Pons (tissue), 1 donor: ENCODE measurements at places on chromosomes 6 and 20.

DNA sequence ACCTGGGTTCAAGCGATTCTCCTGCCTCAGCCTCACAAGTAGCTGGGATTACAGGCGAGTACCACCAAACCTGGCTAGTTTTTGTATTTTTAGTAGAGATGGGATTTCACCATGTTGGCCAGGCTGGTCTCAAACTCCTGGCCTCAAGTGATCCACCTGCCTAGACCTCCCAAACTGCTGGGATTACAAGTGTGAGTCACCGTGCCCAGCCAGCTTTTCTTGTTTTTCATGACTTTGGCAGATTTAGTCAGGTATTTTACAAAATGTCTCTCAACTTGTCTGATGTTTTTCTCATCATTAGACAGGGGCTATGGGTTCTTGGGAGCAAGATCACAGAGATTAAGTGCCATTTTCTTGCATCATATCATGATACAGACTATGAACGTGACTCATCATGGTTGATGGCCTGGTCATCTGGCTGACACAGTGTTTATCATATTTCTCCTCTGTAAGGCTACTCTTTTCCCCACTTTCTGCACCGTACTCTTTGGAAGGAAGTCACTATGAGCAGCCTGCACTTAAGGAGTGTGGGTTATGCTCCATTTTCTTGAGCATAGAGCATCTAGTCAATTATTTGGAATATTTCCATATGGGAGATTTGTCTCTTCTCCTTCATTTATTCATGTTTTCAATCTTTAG, 67.8 kb downstream of the RNF182 start:
- DNase-seq, result no peak

DNA sequence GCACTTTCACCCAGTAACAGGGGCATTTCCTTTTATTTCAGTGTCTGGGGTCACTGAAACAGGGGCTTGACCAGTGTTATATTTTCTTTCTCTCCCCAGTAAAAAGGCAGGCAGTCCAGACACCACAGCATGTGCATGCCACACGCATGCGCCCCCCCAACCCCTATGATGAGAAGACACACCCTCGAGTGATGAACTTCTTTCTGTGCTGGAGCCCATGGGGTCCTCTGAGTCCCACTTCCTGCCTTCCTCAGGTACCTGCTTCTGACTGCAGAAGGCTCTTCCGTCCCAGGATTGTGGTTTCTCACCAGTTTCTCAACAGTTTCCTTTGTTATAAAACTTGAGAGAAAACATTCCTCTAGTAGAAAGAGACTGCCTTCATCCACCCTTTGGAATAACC, 45.7 kb upstream of the TMEM181 start:
- no peak for DNase-seq

- no peak for DNase-seq
These were observed 30.6 kb upstream of the PBOV1 start for GRCh38 chr6:138248878-138249277.

GRCh38 chr6:549906-550305, 107.0 kb downstream of the HUS1B start:
- no peak for DNase-seq

- DNase-seq, result no peak
These were observed 104.4 kb downstream of the RNASET2 start for GRCh38 chr6:166851911-166852310.

DNA sequence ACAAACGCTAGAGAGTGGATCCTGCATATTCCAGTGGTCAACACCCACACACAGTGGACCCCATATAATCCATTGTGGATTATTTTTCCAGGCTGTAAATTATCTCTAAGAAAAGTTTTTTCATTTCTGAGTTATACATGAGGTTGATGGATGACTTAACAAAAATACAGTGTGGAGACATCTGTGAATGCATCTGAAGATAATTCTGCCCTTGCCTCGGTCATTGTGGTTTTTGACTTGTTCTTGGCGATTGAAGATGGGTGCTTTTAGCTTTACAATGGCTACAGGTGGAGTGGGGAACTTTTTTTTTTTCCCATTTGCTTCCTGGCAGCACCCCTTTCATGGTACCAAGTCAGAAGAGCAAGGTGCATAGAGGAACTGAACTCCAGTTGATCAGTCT, 242.7 kb downstream of the MYLK4 start:
- no peak for DNase-seq

DNA sequence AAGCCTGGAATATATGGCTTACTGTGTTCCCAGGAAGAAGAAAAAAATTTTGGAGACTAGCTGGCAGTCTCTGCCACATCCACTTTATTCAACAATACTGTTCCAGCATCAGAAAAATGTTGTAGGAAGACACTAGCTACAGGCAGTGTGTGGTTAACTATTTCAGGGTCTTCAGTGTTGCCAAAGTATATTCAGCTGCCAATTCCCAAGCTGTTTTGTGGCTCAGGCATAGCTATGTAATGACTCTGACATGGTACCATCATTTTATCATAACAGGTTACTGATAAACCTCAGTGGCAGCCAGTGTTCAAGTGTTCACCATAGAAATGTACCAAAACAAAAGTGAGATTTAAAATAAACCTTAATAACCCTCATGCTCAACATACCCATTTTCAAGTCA, 503.1 kb downstream of the ADGRB3 start:
- DNase-seq, result no peak
